ENCODE measurements at places on chromosomes 12 and 14.

GRCh38 chr14:91169951-91170350, 56.1 kb downstream of the DGLUCY start:
- no peak for DNase-seq

- peak; percentile 52 for DNase-seq
Measured at GRCh38 chr12:49369411-49370145, 2.3 kb downstream of the SPATS2 start.

DNA sequence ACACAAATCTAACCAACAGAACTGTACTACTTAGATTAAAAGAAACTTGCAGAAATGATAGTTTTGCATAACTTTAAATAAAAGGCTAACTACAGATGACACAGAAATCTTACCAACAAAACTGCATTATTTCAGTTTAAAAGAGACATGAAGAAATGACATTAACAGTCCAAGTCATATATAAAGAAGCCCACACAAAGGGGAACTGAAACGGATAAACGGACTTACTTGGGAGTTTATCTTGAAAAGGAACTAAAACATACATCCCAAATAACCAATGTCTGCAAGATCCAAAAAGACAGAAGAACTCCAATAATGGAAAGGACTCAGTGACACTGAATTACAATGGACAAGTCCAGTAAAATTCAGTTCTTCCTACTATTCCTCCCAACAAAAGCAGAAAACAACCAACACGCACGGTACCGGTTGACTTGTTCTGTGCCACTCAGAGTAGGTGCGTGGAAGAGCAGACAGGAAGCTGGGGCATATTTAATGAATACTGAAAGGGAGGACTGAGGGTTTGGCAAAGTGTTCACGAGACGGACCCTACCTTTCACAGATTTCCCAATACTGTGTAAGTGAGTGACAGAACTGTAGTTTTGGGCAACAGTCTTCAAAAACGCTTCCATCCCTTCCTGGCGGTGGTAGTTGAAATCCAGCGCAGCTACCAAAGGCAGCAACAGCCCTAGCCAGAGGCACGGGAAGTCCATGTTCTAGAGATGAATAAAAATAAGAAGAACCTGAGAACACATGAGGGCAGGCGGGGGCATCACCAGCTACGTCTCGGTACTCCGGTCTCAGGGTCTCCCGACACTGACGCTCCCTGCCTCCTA, 627 bp downstream of the CPM start:
- no peak for DNase-seq

- DNase-seq: no peak
Measured at GRCh38 chr14:51248016-51248987, 8.3 kb downstream of the TMX1 start.

DNA sequence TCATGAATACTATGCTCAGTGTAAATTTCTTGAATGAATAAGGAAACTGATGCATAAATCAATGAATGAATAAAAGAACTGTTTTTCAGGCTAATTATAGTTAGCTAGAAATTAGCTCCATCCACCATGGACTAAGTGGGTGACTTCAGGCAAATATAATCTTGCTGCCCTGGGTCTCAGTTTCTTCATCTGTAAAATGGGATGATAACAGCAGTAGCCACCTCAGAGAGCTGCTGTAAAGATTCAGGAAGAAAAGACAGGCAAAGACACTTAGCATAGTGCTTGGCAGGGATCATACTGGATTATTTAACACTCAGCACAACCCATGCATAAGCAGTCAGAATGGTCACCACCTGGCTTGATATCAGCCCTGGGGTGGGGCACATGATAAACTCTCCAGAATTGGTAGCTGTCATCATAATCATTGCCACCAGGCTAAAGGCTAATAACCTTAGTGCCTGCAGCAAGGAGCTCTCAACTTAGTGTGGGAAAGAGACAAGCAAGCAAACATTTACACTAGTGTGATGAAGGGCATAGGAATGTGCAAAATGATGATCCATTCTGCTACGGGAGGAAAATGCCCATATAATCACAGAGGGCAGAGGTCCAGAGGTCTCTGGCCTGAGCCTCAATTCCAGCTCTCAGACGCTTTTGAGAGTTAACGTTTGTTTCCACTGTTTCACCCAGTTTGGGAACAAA, 234.7 kb upstream of the TBX3 start:
- DNase-seq: no peak

- no peak for DNase-seq
Measured at GRCh38 chr14:41830714-41831406, 224.2 kb downstream of the LRFN5 start.

DNA sequence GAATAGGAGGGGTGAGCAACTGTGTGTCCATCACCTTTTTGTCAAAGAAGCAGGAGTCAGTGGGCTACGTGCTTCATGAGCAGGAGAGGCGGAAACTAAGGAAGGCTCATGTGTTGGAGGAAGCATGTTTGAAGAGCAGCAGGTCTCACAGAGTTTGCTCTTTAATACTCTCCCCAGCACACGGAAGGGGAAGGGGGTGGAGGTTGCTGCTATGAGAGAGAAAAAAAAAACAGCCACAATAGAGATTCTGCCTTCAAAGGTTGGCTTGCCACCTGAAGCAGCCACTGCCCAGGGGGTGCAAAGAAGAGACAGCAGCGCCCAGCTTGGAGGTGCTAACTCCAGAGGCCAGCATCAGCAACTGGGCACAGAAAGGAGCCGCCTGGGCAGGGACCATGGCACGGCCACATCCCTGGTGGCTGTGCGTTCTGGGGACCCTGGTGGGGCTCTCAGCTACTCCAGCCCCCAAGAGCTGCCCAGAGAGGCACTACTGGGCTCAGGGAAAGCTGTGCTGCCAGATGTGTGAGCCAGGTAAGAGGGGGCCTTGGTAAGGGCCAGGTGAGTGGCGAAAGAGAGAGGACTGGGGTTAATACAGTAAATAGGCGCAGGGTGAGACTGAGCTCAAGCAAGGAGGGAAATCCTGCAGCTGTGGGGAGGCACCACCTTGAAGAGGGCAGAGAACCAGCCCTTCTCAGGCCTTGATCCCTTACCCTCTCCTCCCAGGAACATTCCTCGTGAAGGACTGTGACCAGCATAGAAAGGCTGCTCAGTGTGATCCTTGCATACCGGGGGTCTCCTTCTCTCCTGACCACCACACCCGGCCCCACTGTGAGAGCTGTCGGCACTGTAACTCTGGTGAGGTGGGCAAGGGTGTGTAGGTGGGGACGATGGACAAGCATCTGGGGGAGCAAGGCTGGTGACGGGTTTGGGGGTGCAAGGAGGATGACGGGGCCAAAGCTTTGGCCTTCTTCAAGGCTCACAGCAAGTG, at the start of gene CD27:
TSS of gene CD27 (plus strand) at position 252 of the 985 bp plus-strand sequence. CDS start at position 393, 141 bp downstream.
- peak; percentile 82 for DNase-seq

- DNase-seq: no peak
Measured at GRCh38 chr12:39461059-39461458, 18.1 kb upstream of the KIF21A start.

DNA sequence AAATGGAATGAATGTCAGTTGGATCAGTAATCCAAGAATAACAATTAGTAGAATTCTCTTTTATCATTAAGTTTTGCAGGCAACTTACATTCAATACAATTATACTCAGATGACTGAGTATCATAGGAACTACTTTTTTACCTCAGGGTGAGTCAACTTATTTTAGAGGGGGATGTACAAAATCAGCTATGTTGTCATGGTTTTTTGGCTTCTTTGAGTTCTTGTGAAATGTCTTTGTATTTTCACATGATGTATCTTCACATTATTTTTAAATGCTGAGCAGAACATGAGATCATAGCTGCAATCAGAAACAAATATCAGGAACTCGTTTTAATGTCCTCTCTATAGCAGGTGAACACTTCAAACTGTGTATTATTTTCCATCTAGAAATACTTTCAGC, 65.3 kb upstream of the PTPRR start:
- DNase-seq: no peak

- no peak for DNase-seq
Measured at GRCh38 chr12:53298164-53298563, 1.3 kb upstream of the MYG1 start.

- DNase-seq: no peak
Measured at GRCh38 chr14:63273717-63274655, 44.7 kb downstream of the GPHB5 start.

DNA sequence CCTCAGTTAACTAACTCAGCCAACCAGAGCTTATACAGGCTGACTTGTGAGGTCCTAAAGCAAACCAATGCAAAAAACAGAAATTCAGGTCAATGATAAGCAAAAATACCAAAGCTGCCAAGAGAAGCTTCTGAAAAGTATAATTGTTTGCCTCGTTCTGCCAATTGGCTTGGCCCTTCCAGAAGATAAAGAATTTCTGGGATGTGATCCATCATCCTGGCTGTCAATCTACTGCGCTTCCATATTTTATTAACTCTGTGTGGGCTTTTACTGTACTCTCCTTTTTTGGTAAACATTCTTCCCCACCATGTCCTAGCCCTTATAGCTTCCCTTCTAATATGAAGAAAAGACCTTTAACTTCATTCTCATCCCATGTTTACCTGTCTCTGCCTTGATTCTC, 387.9 kb downstream of the TMEM117 start:
- no peak for DNase-seq

- DNase-seq: no peak
Measured at GRCh38 chr12:128337431-128338170, 70.6 kb downstream of the TMEM132C start.

GRCh38 chr14:58078068-58078467, 73.9 kb downstream of the ARMH4 start:
- no peak for DNase-seq

DNA sequence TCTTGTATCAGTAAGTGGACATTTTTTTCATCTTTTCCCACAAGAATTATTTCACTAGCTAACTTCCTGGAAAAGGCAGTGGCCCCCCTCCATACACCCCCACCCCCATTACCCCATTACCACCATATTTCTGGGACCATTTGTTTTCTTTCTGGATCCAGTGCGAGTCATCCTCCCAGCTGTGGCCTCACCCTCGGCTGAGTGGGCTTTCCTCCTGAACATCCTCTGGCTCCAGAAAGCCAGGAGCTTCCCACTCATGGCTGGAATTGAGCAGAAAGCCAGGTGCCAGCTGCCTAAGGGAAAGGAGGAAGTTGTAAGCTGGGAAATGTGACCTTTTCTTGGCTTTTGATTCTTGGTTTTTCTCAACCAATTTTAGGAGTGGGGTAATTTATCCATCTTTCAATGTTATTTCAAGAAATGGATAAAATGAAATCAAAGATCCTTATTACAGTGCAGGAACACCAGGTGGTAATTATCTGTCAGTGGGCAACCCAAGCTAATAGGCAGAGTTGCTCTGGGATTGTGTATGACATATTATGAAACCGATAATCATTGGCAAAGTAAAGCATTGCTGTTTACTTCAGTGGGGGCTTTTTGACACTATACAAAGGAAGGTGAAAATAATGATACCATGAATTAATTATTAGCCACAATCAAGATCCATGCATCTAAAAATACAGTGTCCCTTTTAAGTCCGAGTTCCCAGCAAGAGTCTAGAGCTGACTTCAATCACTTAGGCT, 124.6 kb downstream of the KICS2 start:
- DNase-seq: no peak

DNA sequence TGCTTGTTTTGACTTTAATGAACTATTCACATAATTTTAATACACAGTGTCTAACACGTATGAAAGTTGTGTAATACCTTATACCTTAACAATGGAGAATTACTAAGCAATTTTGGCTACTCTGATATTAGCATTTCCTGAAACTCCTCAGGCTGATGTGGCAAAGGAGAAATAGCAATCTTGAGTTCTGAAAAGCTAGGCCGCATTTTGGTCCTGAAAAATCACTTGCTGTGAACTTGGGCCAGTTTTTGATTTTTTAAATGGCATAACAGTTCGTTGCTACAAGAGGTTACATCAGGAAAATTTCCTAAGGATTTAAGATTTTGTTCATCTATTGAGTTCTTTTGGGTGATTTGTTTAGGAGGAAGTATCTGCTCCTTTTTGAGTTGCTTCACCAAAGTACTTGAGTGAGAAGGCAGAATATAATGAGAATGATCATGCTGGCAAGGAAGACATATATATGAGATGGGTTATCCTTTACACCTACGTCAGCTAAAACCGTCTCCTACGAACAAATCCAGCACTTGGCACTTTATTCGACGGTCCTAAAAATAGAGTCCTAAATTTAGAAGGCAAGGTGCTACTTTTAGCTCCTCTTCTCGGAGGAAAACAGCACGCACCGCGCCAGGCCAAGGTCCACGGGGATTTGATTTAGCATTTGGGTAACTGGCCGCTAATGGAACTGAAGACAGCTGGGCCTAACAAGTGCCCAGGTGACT, 32.2 kb downstream of the MIA2 start:
- no peak for DNase-seq

DNA sequence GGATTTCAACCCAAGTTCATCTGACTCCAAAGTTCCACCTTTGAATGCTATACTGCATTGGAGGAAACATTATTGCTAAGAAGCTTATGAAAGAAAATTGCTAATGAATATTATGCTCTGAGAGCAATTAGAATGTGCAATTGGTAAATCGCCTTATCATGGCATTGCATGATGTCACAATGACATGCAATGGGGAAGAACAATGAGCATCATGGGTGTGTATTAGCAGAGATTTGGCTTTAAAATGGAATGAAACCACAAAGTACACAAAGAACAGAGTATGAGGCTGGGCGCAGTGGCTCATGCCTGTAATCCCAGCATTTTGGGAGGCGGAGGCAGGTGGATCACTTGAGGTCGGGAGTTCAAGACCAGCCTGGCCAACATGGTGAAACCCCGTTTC, 34.7 kb downstream of the FOS start:
- DNase-seq: no peak

DNA sequence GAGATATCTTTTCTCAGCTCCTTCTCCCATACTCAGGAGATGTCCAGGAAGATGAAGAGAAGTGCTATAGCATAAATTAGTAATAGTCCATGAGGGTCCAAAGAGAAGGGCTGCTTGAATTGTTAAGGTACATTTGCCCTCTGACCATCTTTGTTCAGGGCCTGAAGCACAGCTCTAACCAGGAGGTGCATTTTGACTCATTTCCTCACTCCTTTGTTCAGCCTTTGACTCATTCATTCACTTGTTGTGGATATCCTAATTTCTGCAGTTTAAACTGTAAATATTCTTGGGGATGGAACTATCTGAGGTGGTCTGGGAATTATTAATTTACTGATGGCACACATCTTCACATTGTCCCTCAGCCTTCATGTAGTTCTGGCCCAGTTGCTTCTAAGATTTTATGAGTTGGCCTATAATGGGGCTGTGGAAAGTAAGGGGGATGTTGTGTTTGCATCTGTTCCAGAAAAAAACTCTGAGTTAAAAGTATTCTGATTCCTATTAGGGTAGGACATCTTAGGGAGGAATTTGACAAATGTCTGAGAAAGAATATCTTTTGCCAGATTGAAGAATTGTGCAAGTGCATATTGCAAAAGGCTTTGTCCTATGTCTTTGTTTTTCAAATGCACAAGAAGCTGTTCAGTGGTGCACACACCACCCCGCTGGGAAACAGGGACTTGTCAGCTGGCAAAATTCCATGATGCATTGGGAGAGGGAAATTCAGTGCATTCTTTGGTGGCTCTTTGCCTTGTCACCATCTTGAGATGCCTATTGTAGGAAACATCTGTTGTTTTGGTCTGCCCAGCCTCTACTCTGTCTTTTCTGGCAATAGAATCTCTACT, 22.1 kb downstream of the SMOC1 start:
- DNase-seq: no peak

- DNase-seq: no peak
Measured at GRCh38 chr14:79834868-79835267, 376.4 kb downstream of the DIO2 start.

Data from CD8-positive, alpha-beta T cell (primary cell).